NCI-H1694 treated with DMSO at 0.1 percent for 48 hours (cell line): ENCODE measurements at places on chromosomes 16 and 17.

GRCh38 chr17:73639932-73640331 lies 4.3 kb downstream of the SDK2 start:
- DNase-seq = no peak

DNA sequence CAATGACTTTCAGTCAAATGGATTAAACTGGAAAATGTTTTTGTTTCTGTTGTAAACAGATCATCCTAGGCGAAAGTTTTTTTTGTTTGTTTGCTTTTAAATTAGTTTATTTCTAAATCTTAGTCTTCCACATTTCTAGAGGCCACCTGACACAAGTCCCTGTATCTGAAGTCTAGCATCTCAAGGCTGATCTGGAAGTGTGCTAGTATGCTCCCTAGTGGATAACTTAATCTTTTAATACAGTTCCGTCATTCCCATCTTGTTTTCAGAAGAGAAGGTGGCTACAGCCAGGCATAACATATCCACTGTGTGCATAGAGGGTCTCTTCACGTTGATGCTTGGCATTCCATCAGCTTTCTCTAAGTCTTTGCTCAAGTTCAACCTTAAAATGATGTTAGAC lies 7.6 kb downstream of the IFT20 start:
- DNase-seq = no peak

- no peak for DNase-seq
Measured at GRCh38 chr16:5504064-5504781, 406.6 kb upstream of the EEF2KMT start.

- no peak for DNase-seq
Measured at GRCh38 chr17:72182371-72182873, 61.6 kb downstream of the SOX9 start.

GRCh38 chr17:77375108-77375916 lies 234.5 kb downstream of the SEC14L1 start:
- no peak for DNase-seq

GRCh38 chr16:84568066-84568465 lies 49.8 kb downstream of the COTL1 start:
- DNase-seq = no peak

DNA sequence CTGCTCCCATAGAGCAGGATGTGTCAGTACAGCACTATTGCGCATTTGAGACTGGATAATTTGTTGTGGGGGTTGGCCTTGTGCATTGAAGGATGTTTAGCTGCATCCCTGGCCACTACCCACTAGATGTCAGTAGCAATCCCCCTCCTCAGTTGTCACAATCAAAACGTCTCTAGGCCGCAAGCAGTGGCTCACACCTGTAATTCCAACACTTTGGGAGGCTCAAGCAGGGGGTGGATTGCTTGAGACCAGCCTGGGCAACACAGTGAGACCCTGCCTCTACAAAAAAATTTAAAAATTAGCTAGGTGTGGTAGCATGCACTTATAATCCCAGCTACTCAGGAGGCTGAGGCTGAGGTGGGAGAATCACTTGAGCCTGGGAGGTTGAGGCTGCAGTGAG lies 48.4 kb downstream of the CENPV start:
- peak; percentile 27 for DNase-seq

DNA sequence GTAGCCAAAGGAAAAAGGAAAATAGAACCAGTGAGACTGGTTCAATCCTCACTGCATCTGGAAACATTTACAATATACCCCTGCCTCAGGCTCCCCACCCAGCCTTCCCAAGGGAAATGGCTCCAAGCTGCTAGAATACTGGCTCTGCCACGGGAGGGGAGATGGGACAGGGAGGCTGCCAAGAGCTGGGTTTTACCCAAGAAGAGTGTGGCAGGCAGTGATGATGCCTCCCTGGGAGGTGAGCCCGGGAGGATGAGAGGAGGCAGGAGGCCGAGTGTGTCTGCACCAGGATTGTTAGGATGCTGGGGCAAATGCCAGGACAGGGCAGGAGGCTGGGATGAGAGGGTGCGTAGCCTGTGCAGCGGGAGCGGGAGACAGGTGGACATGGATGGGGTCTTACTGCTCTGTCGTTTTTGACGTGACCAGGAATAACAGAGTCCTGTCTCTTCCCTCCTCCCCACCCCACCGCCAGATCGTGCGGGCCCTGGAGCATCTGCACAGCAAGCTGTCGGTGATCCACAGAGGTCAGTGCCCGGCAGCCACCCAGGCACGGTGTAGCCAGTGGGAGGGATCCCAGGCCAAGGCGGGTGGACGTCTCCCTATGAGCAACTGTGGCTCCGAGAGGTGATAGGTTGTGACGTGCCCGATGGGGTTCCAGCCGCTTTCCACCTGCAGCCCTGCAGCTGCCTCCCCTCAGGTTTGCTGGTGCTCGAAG lies 18.4 kb downstream of the MAP2K3 start:
- no peak for DNase-seq

- no peak for DNase-seq
Measured at GRCh38 chr17:5362162-5362811, 57.2 kb downstream of the NUP88 start.

DNA sequence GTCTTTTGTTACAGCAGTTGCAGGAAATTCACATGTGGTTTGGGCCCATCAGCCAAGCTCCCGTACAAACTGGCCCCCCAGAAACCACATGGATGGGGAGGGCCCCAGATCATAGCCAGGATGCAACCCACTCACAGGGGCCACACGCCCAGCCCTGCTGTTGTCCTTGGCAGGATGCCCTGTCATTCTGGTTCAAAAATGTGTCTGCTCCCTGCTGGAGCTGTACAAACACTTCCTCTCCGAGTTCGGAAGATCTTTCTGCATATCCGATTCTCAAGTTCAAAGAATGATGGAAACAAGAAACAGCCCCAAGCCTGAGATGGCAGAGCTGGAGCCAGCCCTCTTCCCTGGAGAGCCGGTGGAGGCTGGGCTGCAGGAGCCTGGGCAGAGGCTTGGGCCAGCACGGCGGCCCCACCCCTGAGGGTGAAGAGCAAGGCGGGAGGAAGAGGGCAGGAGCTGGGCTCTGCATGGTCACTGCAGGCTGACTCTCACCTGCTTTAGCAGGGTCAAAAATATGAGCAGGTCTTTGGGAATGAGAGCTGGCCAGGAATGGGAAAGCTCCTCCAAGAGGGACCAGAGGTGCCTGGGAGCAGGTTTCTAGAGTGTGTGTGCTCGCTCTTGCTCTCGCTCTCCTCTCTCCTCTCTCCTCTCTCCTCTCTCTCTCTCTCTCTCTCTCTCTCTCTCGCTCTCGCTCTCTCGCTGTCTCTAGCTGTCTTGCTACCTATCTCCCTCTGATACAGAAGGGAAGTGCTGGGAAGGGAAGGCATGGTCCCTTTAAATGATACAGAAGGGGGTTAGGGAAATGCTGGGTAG lies 34.7 kb upstream of the ENPP7 start:
- DNase-seq = peak; percentile 79

DNA sequence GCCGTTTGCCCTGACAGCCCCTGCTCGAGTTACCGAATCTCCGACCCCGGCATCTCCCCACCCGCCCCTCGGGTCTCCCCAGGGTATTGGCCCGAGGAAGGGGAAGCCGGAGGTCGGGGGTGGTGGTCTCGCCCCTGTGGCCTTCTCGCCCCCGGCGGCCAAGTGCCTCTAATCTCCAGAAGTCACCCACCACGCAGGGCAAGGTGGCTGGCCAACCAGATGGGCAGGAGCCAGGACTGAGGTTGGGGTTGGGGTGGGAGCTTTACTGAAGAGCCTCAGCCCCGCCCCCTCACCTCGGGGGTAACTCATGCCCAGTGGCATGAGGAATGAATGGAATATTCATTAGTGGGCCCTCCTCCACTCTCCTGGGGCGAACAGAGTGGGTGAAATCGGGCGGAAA lies 637 bp downstream of the DHRS11 start:
- DNase-seq = no peak

- DNase-seq = no peak
Measured at GRCh38 chr17:39757931-39758873, 20.5 kb downstream of the GRB7 start.

- no peak for DNase-seq
Measured at GRCh38 chr16:27679899-27680298, 130.0 kb downstream of the KATNIP start.

GRCh38 chr17:80618304-80618703 lies 73.7 kb downstream of the RPTOR start:
- DNase-seq = no peak

GRCh38 chr16:58123896-58124600 lies 5.1 kb downstream of the CFAP20 start:
- DNase-seq = peak; percentile 22

- peak; percentile 39 for DNase-seq
Measured at GRCh38 chr16:85718682-85719081, 29.9 kb upstream of the GINS2 start.

DNA sequence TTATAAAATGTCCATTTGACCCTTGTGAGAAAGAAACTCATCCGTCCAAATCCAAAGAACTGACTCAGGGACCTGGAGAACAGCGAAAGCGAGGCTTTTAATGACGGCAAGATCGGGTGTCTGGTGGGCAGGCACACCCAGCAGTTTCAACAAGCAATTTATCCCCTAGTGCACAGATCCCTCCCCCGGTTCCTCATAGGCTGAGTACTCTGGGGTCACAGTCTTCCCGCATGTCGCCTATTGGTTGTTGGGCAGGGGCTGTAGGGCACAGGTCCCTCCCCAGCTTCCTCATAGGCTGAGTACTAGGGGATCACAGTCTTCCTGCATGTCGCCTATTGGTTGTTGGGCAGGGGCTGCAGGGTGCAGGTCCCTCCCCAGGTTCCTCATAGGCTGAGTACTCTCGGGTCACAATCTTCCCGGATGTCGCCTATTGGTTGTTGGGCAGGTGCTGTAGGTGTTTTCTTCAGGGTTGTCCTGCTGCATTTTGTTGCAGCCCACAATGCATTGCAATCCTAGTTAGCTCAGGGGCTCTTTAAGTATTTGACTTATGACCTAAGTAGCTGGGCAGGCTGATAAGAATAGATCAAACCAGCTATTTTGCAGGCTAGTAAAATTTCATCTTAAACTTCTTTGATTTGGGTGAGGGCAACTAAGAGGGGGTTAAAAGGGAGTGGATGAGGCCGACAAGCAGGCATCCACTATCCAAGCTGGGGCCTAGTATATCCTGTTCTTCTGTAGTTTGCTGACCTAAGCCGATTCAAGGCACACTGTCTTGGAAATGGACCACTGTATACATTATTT lies 3.6 kb upstream of the UTS2R start:
- no peak for DNase-seq

DNA sequence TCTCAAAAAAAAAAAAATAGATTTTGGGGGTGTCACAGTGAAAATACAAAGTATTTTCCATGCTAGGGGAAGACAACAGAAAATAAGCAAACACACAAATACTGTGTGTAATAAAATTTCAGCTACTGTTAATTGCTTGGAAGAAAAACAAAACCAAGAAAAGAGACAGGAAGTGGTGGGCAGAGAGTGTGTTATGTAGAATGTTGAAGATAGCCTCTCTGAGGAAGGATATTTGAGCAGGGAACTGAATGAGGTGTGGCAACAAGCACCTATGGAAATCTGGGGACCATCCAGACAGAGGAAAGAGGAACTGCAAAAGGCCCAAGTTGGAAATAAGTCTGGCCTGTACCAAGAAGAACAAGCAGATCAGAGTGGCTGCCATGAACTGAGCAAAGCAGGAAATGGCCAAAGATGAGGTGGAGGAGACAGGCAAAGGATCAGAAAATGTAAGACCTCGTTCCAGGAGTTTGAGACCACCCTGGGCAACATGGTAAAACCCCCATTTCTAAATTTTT lies 7.8 kb upstream of the USP31 start:
- no peak for DNase-seq

GRCh38 chr16:79309606-79310005 lies 290.9 kb downstream of the MAF start:
- no peak for DNase-seq

GRCh38 chr17:74852237-74853047 lies 7.2 kb downstream of the GRIN2C start:
- DNase-seq = no peak

DNA sequence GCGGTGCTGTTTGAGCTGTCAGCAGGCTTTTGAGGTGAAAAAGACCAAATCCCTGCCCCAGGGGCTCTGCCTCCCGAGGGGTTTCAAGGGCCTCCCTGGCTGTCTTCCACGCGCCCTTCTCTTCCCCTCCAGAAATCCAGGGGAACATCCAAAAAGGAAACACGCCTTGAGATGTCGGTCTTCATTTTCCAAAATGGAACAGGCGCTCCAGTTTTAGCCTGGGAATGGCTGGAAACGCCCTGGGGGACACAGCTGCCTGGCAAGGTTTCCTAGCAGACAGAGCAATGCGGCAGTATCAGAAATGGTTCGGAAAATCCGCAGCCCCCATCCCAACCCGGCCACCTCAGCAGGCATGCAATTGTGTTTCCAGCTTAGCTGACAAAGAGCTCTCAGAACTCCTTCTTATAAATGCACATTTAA lies 16.6 kb upstream of the LITAF start:
- DNase-seq = no peak

DNA sequence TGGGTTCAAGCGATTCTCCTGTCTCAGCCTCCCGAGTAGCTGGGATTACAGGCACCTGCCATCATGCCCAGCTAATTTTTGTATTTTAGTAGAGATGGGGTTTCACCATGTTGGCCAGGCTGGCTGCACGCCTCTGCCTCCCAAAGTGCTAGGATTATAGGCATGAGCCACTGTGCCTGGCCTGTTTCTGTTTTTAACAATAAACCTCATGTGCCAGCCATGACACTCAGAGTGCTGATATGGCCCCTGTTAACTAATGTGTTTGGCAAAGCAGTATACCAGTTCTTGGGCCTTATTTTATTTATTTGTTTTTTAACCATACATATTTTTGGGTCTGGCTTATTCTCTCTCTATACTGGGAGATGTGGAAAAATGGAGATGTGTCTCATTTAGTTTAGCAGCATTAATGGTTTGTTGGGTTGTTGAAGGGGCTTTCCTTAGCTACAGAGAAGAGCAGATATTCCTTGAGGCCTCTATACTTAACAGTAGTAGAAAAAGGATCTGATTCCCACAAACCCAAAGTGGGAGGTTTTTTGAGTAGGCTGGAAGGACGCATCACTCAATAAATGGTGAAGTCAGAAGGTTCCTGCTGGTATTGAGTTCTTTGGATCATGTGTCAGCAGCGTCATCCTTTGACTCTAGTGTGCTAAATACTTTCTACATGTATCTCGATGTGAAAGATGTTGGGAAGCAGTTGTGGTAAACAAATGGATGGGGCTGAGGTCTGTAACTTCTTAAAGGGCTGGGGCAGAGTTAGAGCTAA lies 16.2 kb upstream of the CDK5R1 start:
- no peak for DNase-seq

- no peak for DNase-seq
Measured at GRCh38 chr17:37089956-37090355, 141.2 kb downstream of the AATF start.
